AG09309 (cell line): ENCODE measurements at places on chromosomes 2 and 18.

DNA sequence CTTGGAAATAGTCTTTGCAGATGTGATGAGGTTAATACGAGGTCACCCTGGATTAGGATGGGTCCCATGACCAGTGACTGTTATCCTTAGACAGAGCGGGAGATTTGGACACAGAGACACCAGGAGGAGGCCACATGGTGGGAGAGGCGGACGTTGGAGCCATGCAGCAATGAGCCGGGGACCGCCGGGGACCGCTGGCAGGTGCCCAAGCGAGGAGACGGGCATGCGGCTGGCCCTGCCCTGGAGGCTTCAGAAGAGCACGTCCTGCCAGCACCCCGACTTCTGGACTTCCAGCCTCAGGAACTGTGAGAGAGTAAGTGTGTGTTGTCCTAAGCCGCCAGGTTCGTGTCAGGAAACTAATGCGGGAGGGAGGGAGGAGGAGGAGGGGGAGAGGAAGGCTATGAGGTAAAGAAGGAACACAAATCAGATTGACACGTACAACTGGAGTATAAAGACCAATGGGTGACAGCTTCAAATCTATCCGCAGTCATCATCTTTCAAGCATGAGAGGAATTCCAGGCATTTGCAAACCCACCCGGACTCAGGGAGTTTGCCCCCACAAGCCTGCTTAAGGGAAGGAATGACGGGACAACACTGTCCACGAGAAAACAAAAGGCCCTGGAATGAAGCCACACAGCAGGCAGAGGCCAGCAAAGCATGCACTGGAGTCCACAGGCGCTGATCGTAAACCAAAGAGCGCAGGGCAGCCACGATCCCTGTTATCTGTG lies 11.6 kb upstream of the BOK start:
- DNase-seq = peak; percentile 92

GRCh38 chr18:11379660-11380059 lies 229.7 kb upstream of the SLC35G4 start:
- no peak for DNase-seq

- no peak for DNase-seq
These were observed 205.8 kb downstream of the PTPRM start for GRCh38 chr18:7772951-7773350.

GRCh38 chr2:233184669-233185068 lies 66.8 kb upstream of the ATG16L1 start:
- no peak for DNase-seq

- no peak for DNase-seq
These were observed 1300.7 kb upstream of the ZEB2 start for GRCh38 chr2:145820651-145821050.

DNA sequence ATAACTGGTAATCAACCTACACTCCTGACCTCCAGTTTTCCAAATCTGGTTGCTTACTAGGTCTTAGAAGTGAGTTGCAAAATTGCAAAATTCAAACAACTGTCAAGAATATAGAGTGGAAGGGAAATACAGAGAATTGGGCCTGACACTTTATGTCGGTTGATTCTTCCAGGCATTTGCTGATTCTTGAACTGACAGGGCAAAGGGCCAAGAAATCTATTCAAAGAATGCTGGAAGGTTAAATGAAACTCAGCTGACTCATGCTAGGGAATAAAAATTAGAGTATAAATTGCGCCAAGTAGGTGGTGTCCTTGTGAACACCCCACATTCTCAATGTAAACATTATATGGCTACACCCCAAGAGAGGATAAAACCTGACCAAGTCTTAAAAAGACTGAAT lies 21.5 kb upstream of the ZSCAN30 start:
- no peak for DNase-seq

DNA sequence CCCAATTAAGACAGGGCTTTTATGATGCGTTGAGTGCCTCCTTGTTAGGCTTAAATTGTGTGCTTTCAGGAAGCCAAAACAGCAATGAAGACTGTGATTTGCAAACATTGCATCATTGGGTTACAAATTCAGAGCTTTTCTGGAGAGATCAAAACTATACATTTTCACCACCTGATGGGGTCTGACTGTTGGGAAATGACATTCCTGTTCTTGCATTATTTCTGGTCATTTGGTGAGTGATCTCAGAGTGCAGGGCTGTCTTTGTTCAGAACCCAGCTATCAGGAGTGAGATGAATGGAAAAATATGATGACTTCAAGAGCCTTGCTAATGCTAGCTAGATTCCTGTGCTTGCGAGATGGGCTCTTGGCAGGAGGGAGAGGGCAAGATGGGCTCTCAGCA lies 39.1 kb downstream of the SH3RF3 start:
- no peak for DNase-seq

DNA sequence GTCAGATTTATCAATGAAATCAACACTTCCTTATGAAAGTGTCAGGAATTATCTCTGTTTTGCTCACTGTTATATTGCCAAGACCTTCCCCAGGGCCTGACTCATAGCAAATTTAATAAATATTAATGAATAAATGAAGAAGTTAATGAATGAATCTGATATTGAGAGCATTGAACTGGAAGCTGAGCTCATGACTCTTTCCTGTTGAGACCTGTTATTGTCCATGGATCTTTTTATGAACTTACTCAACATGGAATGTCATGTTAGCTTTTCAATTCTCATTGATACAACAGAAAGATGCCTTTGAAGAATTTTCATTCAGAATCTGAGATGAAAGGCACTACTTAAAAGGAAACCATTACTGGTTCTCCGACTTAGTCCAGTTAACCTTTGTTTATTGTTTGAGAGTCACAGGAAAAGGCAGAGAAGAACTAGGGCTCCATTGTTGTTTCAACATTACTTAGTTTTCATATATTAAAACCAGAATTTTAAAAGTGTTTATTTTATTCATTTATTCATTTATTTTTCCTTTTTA lies 90.4 kb upstream of the UNC80 start:
- DNase-seq = no peak

DNA sequence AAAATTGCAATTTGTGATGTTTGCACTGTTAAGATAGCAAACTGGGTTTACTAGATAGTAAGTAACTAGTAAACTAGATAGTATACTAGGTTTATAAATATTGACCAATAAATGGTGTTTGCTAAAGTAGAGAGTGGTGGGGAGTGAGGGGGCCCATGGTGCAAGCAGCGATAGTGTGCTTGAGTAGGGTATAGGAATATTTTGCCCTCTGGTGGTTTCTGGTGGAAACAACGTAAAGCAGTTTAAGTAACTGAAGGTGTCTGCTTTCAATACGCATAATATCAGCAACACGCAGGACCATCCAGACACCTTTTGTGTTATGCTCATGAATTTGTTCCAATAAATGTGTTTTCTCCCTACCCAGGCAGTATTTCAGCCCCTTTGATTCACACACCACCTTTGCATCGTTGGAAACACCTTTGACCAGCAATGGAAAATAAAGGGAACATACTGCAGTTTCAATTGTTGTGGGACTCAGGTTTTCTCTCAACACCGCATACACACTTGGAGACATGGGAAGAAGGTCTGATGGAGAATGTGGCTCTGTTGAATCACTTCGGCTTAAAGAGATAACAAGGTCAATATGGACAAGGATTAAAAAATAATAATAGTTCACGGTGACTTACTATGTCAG lies 16.7 kb upstream of the STAT1 start:
- no peak for DNase-seq

DNA sequence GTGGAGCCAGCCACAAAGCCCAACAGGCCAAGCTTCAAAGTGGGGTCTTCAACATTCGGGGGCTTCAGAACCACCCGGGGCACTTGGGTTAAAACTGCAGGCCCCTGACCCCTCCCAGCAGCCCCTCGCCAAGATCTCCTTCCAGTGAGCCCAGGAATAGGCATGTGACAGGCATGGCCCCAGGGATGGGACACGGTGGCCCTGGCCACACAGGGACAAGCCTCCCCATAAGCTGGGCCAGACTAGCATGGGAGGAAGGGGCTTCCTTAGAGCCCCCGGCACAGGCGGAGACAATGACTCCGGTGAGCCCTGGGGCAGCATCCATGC lies 52.4 kb downstream of the BIN1 start:
- DNase-seq = no peak

DNA sequence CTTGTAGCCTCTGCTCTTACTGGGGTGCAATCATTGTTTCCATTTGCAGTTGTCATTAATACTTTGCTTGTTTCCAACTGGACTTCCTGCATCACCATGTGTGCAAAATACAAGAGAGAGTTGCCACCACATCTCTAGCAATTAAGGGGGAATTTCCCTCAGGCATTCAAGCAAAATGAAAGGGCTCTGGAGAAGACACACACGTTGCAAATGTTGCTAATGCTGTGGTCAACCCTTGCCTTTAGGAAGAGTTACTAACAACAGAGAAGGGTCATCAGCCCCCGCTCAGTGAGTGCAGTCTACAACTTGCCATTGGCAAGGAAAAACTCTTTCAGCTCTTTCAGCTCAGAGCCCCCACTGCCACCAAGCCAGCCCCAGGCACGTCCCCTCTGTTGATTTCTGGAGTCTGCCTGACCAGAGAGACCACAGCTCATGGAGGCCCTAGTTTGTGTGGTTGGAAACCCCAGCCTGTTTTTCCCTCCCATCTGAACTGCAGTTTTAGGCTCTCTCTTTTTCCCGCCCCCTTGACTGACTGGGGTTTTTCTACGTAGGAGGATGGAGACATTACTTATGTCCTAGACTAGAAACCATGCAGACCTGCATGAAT lies 25.9 kb upstream of the GPR45 start:
- DNase-seq = no peak
